ENCODE measurements at places on chromosomes 4 and X.

- DNase-seq = no peak
These were observed 27.8 kb upstream of the LIMCH1 start for GRCh38 chr4:41510179-41510578.

GRCh38 chrX:136708348-136708747 lies 60.4 kb downstream of the CD40LG start:
- DNase-seq = no peak

DNA sequence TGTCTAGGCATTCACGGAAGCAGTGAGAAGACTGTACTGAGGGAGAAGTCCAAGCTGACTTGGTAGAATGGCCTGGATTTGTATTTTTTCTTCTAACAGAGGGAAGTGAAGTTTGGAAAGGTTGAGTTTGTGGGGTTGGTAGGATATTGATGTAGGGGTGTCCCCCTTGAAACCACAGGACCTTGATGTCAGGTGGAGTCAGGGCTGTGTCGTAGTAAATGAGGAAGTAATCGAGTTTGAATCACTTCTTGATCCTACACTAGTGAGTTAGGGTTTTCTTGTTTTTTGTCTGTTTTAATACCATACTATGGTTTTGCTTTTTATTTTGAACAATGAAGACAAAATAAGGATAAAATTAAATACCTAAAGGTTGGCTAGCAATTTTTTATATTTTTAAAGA lies 30.1 kb upstream of the ANAPC4 start:
- DNase-seq = no peak

DNA sequence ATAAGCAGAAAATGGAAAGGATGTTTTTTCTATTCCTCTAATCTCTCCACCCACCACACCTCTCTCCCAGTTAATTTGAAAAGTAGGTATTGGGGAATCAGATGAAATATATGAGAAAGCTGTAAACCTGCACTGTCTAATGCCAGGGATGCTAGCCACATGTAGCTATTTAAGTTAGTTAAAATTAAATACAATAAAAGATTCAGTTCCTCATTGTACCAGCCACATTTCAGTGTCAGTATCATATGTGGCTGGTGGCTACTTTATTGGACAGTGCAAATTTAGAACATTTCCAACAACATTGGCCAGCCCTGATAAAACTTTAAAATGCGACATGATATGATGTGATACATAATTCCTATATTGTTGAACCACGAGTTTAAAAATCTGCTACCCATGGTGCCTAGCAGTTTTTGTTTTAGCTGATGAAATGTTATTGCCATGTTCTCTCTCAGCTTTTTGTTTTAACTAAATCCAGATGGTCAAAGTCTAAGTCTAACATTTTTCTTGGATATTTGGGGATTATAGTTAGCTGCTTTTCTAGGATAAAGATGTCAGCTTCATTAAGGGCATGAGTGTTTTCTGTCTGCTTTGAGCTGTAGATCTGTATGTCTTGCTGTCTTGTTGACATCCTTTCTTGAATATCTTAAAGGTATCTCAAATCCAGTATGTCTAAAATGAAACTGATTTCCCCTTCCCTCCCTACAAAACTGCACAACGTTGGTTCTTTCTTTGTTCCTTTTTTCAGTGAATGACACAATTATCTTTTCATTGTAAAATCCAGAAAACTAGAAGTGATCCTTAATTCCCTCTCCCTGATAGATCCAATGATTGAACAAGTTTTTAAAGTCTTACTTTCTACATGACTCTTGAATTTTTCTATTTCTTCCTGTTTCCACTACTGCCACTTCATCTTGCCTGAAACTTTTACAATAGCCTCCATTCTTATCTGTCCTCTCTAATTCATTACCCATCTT lies 6.2 kb downstream of the ARFIP1 start:
- no peak for DNase-seq

GRCh38 chr4:181962321-181962720 lies 280.9 kb upstream of the TENM3 start:
- DNase-seq = no peak

GRCh38 chr4:68683034-68683433 lies 12.6 kb upstream of the UGT2B15 start:
- no peak for DNase-seq

DNA sequence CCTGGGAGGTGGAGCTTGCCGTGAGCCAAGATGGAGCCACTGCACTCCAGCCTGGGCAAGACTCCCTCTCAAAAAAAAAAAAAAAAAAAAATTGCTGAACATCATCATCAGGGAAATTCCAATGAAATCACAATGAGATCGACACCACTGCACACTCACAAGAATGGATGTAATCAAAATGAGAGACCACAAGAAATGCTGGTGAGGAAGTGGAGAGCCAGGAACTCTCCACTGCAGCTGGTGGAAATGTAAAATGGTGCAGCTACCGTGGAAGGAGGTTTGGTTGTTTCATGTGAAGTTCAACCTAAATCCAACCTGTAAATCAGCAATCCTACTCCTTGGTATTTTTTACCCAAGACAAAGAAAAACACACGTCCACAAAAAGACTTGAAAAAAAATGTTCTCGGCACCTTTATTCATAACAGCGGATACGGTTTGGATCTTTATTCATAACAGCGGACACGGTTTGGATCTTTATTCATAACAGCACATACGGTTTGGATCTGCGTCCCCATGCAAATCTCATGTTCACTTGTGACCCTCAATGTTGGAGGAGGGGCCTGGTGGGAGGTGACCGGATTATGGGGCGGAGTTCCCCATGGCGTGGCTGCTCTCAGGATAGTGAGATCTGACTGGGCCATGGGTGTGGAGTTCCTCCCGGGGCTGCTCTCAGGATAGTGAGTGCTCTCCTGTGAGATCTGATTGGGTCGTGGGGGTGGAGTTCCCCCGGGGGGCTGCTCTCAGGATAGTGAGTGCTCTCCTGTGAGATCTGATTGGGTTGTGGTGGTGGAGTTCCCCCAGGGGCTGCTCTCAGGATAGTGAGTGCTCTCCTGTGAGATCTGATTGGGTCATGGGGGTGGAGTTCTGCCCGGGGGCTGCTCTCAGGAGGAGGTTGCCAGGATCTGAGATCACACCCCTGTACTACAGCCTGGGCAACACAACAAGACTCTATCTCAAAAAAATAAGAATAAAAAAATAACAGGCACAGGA lies 7.7 kb downstream of the GAK start:
- DNase-seq = no peak

DNA sequence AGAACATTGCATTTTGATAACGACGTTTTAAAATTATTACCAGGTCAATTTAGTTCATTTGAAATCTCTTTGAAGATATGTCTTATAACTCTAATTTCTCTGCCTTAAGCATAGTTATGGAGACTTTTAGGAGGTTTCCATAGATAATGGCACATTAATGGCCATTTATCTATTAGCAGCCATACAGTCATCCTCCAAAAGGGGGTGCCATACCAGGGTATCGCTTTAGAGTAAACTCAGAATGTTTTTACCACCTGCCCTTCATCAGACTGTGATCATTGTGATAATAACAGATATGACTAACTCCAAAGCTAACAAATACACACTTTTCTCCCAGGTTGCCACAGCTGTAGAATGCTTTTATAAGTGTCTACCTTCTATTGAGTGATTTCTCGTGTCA lies 461.5 kb downstream of the FSTL5 start:
- no peak for DNase-seq

- no peak for DNase-seq
These were observed 11.3 kb upstream of the SLC25A6 start for GRCh38 chrX:1403228-1403627.

DNA sequence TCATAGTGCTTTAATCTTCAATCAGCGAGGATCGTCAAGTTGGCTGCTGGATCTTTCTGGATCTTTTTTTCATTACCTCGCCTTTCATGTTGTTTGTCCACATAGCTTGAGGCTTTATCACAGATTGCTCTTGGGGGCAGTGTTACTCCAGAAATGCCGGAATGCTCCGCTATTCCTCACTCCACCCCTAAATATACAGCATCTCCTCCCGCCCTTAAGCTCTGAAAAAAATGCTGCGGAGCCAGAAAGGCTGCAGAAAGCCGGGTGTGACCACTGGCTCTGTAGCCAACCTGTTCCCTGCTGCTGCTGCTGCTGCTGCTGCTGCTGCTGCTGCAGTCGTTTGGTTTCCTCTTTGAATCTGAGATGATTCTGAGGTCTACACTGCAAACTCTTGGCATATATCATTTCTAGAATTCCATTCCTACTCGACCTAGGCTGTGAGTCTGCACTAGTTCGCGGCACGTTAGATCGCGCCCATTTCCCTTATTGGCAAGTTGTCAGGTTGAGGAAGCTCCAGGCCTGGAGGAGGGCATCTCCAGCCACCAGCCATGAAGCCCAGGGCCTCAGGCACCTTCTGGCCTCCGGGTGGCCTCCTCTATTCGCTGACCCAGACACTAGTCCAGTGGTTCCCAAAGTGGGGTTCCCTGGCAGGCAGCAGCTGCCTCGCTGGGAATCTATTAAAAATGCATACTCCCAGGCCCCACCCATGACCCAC lies 34.2 kb downstream of the WDR13 start:
- DNase-seq = peak; percentile 3

GRCh38 chr4:186037692-186038658 lies 31.0 kb upstream of the TLR3 start:
- no peak for DNase-seq

- no peak for DNase-seq
These were observed 129.0 kb upstream of the TEX13A start for GRCh38 chrX:105349476-105349875.

Data from activated CD4-positive, CD25-positive, alpha-beta regulatory T cell (primary cell).